ENCODE measurements at places on chromosomes 11 and 22.

- no peak for DNase-seq
These were observed 2.3 kb upstream of the CATSPERZ start for GRCh38 chr11:64297699-64298358.

DNA sequence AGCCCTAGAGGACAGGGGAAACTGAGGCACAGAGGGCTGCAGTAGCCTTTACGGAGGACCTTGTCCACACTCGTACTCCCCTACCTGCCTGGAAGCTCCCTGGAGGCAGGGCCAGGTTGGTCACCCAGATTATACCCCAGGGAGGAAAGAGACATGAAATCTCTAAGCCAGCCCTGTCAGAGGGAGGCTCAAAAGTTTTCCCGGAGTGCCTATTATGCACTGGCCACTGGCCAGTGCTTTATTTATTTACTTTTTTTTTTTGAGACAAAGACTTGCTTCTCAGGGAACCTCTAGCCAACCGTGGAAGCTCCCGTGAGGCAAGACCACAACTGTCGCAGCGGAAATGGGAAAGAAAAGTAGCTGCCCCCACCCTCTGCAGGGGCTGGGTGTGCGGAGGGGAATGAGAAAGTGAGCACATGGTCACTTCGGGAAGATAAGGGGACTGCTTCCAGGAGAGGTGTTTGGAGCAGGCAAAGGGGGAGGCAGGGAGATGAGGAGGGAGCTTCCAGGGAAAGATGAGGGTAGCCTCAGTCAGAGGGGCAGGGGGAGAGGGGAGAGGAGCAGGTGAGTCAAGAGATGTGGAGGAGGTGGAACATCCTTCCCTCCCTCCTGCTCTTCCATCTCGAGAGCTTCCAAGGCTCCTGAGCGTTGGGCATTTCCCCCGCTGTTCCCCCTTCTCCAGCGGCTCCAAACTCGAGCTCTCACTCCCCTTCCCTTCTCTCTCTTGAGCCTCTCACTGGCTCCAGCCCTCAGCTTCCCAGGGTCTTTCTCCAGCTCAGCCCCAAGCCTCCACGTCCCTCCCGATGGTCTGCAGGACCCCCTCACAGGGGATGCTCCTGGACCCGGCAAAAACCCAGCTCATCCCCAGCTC is 4.3 kb downstream of the IL2RB start:
- DNase-seq, result no peak

DNA sequence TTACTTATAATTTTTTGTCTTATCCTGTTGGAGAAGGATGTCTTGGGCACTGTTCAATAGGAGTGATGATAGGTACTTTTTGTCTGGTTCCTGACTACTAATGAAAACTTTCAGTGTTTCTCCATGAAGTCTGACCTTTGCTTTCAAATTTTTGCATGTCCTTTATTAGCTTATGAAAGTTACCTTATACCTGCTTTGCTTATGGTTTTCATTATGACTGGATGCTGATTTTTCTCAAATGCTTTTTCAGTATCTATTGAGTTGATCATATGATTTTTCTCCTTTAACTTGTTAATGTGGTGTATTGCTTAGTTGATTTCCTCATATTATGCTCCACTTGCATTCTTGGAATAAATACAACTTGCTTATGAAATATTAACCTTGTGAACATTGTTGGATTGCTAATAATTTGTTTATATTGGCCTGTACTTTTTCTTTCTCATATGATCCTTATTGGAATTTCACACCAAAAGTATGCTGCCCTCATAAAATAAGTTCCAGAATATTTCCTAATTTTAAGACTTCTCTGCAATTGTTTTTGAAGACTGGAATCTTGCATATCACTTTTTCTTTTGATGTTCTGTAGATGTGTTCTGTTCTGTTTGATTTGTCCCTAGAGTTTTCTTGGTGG is 85.0 kb upstream of the SC5D start:
- DNase-seq, result no peak

DNA sequence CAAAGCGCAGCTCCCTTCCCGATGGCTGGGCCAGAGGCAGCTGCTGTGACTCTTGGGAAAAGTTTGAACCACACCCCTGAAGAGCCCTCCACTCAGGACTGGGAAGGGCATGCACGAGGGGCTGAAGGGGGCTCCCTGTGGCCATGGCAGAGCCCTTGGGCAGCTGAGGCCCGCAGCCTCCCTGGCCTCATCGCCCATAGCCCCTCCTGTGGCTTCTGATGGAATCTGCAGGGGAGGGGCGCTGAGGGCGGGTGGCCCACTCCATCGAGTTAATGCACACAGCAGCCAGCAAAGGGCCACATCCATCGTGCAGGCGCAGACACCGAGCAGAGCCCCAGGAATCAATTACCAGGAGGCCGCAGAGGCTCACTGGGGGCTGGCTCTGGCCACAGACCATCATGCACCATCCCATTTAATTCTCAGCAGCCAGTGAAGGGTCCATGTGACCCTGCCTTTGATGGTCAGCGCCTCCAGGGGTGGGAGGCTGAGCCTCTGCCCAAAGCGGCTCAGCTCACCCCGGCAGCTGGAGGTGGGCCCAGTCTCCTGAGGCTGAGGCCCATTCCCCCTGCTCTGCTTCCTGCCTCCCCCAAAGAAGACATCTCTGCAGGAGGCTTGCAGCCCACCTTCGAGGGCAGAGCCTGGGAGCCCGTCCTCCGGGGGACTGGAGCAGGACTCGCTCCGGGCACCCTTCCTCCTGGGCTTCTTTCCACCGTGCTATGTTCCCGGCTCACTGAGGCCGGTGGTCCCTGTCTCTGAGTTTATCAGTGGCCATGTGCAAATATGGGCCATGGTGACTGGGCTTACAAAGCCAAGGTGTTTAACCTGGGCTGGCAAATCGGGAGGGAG is 1410.2 kb downstream of the BRD1 start:
- no peak for DNase-seq

DNA sequence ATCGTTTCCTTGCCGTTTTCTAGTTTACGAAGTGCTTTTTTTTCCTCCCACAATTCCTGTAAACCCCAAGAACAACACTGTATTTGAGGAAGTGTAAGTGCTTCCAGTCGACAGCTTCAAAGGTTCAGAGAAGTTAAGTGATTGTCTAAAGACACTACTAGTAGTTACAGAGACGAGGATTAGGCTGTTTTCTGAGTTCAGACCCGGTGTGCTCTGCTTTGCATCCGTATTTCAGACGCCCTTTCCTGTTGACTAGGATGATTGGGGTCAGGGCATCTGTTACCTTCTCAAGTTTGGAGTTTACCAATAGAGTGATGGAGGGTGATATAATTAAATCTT is 430 bp downstream of the CLP1 start:
- DNase-seq, result no peak

GRCh38 chr22:37273126-37273845 is 9.0 kb upstream of the CYTH4 start:
- no peak for DNase-seq

GRCh38 chr11:40293655-40294348 is 1165.7 kb downstream of the LRRC4C start:
- peak; percentile 45 for DNase-seq

- DNase-seq, result no peak
These were observed 13.1 kb upstream of the TTLL12 start for GRCh38 chr22:43200031-43200430.

DNA sequence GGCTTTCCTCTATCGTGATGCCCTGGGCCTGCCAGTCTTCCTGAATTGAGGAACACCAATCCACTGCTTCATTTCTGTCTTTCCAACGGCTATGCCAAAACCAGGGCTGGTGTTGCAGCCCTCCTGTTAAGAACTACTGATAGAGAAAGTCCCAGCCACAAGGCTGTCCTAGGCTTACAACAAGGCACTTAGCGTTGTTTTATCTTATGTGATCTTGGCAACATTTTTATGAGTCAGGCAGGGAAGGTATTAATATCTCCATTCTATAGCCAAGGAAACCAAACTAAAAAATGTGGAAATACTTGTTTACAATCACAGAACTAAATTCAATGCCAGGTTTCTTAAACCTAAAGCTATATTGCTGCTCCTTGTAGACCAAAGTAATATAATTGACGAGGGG is 89.9 kb upstream of the AMOTL1 start:
- no peak for DNase-seq

DNA sequence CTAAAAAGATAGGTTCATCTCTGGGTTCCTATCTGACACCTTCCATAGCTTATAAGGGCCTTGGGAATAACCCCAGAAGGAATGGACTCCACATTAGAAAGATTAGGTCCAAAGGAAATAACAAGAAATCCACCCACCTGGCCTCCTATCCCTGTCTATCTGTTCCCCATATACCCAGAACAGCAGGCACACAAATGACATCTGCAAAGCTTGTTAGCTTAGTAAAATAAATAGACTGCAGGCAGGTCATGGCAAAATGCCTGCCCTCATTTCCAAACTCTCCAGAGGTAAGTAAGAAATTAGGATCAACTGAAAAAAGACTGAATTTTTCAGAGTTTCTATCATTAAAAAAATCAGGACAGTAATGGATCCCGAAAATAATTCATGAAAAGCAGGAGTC is 489.5 kb downstream of the DLG2 start:
- no peak for DNase-seq

DNA sequence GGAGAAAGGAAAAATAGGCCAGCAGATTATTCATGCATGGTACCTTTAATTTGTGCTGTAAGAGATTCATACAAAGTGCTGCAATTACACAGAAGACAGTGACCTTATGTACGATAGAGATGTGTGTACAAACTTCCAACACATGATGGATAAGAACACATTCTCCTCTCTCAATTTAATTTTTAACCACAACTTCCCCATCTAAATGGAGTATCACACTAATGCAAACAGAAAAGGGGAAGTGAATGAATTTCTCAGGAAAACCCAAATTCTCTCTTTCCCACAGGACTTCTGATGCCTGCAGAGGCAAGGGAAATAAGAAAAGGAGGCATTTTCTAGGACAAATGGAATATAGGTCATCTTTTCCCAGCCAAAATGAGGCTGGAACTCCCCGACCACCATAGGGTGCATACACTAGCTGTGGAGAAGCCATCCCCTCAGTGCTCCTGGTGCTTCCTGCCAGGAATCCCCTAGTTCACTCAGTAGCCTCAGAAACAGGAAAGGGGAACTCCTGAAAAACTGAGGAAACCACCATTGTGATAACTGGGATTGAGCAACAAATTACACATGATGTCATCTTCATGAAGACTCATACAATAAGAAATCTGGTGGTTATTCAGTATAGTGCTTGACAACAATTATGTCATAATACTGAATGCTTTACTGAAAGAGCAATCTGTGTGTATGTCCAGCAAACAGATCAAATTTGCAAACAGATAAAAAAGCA is 22.4 kb downstream of the MMP10 start:
- no peak for DNase-seq

- no peak for DNase-seq
These were observed 150.1 kb upstream of the ARHGAP42 start for GRCh38 chr11:100536979-100537378.

GRCh38 chr11:124465368-124465767 is 19.9 kb upstream of the OR8B8 start:
- no peak for DNase-seq

DNA sequence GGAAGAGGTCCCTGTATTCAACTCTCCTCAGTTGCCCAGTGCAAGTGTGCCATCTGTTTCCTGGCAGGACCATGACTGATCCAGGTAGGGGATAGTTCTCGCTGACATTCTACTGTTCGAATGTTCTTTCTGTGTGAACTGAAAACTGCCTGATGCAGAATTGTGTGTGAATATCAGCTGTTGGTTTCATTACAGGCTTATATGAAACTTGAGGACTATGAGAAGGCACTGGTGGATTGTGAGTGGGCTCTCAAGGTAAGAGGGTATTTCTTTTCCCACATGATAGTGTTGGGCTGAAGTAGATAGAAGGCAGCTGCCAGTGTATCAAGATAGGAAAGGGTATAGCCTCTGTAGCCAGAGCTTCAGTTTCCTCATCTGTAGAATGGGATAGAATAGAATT is 15.3 kb downstream of the TTC12 start:
- no peak for DNase-seq

DNA sequence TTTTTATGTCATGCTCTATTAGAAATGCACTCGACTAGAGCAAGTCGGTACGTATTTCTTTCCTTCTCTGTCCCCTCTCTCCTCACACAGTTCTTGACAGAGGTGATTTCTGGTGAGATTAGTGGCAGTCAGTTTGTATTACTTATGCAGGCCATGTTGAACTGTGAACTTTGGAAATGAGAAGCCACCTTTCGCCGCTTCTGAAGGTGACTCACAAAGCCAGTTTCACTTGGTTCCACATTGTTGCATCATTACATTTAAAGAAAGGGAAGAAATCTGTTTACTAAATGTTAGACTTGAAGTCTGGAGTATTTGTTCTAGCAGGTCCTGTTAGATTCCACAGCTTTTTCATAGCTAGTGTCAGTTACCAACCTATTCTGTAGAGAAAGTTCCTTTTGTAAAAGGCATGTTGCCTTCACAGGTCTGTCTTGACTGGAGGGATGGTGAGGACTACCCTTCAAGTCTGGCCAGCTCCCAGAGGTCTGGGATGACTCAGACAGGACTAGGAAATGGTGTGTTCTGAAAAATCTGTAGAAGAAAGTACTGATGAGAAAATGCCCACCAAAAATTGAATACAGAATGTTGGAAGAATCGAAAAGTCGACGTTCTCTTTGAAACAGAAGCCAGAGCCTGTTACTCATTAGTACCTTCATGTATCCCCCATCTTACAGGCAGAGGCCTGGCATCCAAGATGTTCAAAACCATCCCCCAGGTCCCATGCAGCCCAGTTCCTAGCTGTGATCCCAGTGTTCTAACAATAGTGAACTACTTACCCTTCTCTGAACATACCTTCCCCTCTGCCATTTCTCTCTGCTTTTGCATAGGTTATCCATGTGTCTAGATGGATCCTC is 181.4 kb downstream of the DBX1 start:
- no peak for DNase-seq

- no peak for DNase-seq
These were observed 187.5 kb downstream of the CADM1 start for GRCh38 chr11:115316696-115317095.

DNA sequence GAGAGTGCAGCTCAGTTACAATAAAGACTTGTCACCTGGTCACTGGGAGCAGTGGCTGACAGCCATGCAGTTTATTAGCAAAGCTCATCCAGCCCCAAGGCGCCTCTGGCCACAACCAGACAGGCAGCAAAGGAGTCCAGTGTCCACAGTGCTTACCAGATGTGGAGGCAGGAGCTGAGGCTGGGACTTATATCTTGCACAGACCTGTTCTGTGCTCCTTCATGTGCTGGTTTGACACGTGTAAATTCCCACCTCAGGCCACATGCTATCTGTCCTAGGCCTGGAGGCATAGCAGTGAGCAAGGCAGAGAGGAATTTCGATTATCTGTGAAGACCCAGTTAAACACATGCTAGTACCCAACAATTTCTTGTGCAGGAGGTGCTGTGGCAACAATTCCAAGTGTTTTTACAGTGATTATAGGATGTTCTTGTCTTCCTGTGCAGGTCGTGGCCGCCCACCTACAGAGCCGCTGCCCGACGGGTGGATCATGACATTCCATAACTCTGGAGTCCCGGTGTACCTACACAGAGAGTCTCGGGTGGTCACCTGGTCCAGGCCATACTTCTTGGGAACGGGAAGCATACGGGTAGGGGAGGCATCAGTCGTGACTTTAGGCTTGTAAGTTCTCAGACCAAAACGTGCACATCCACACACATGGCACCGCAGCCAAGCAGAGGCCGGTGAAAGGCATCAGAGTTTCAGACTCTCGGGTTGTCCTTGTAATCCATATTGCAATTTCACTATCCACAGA is 9.4 kb downstream of the DGCR8 start:
- DNase-seq, result no peak

Measured in CMK (cell line).